NCI-H1092 (cell line): ENCODE measurements at places on chromosomes 12 and 14.
A peak's percentile ranks its signal among the peaks of the same experiment; 100 is the strongest.

- no peak for DNase-seq
Observed at GRCh38 chr12:118060301-118061010, 523 bp downstream of the WSB2 start.

DNA sequence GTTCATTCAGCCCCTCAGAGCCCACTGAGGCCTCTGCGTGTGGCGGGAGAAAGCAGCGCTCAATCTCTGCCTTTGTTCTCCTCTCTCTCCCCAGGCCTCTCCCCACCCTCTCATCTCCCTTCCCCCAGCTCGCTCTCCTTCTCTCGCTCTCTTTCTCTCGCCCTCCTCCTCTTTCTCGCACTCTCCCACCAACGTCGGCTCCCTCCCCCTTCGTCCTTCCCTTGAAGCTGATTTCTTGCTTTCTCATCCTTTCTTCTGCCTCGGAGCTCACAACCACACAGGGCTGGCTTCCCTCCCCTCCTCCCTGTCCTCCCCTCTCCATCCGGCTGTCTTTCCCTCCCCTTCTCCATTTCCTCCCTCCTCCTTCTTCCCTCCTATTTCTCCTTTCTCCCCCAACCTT is 96.4 kb downstream of the LRRC74A start:
- no peak for DNase-seq

- no peak for DNase-seq
Observed at GRCh38 chr12:82964446-82964845, 277.7 kb downstream of the TMTC2 start.

- no peak for DNase-seq
Observed at GRCh38 chr12:105296116-105297089, 34.1 kb upstream of the C12orf75 start.

- no peak for DNase-seq
Observed at GRCh38 chr12:14264316-14264715, 101.2 kb upstream of the ATF7IP start.

DNA sequence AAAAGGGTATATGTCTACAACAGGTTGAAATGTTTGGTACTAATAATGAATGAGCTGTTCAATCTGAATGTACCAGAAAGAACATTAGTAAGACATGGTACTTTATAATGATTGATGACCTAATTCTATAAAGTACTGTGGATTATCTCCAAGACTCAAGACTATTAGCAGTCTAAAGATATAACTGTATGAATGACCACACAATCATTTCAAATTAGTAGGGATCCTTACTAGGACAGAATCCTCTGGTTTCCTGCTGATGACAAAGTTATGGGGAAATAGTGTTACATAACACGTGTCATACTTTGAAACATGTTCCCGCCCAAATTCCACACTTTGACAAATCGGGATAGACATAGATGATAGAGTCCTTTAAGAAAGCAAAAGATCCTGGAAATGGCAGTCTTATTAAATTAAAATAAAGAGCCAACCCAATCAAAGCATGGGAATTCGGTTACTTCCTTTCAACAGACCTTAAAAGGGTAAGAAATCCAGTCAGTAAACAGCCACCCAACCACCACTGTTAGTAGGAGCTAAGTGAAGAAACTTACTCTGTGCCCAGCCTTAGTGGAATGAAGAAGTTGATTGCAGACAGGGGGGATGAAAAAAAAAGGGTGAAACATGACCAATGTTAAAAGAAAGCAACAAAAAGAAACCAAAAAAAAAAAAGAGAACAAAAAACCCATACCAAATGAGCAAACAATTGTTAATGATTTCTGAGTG is 2.8 kb downstream of the VPS29 start:
- no peak for DNase-seq

- no peak for DNase-seq
Observed at GRCh38 chr12:53208877-53209463, 1.9 kb upstream of the ITGB7 start.

DNA sequence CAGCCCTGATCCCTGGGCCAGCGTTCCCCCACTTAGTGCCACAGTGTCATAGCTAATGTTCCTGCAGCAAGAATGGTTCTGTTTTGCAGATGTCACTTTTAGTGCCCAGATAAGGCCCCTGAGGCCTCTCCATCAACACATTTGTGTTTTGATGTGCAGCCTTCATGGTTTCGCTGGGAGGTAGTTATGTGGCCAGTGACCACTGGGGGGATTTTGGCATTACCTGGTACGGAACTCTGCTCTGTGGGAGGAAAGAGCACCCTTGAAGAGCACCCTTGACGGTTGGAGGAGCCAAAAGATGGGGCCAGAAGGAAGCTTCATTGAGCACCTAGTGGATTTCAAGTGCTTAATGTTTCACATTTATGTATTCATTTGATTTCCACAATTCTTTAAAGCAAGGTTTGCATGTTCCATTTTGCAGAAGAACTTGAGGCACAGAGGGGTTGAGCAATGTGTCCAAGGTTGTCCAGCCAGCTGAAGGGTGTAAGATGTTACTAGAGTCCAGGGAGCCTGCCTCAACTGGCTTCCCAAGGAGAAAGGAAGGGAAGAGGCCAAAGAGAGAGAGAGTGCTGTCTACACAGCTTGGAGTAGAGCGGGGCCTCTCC is 13.0 kb downstream of the SERPINA11 start:
- DNase-seq: no peak

GRCh38 chr12:124707316-124707715 is 139.9 kb upstream of the NCOR2 start:
- DNase-seq: no peak

DNA sequence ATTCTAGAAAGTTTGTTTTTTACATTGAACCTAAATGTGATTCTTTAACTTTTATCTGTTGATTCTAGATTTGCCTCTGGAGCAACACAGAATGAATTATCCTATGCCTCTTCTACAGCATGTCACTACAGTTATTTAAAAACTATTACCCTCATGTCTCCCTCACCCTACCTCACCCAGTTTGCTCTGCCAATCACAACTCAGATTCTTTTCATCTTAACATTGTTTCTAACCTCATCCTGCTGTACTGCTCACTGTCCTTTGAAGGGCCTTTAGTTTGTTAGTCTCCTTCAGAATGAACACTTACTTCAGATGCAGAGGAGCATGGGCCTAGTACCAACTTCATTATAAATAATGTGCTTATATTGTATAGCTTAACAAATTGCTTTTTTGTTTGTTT is 21.5 kb downstream of the YLPM1 start:
- DNase-seq: no peak

DNA sequence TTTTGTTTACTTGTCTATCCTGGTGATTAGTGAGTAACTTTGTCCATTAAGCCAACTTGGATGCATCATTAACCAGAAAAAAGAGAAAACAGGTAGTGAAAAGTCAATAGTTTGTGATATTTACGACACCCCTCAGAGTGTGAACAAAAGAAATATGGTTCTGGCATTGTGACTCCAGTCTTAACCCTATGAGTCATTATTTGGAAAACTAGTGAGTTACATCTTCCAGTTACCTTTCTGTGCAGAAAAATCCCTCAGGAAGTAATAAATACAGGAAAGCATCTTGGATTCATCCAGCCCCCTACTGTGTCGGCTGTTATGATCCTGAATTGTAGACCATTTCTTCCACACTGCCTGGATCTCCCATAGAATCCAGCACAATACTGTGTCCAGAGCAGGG is 379.1 kb downstream of the GALC start:
- no peak for DNase-seq

- no peak for DNase-seq
Observed at GRCh38 chr14:39230416-39231035, 3.2 kb upstream of the MIA2 start.

- DNase-seq: no peak
Observed at GRCh38 chr14:31935391-31935790, 141.7 kb upstream of the ARHGAP5 start.

GRCh38 chr14:52042371-52043289 is 26.2 kb downstream of the NID2 start:
- no peak for DNase-seq

DNA sequence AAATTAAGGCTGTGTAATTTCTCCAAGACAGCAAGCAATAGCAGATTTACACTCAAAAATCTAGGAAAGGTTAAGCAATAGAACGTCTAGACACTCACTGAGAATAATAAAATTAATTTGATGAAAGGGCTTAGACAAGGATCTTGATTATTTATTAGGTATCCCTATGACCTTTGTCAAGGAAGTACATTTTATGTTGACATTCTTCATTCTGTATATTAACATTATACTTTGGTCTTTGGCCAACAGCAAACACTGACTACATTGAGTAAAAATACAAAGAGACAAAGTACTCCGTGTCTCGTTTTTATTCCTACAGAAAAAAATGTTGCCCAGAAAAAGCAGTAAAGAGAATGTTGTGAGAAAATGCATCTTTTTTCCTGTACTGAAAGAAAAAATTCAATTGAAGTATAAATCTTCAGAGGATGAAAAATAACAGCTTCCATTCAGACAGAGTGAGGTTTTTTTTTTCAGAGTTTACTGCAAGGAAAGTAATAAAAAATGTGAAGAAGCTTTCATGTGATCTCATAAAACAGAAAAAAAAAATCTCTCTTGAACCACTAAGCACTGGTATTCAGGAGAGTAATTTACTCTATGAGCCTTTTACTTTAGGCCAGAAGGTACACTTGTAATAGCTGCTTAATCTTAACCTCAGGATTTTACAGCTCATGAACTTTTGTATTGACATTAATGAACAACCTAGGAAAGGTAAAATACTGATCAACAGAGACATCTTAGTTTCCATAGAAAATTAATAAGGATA is 605.0 kb downstream of the FSCB start:
- DNase-seq: no peak

GRCh38 chr14:53183611-53184010 is 30.5 kb upstream of the DDHD1 start:
- DNase-seq: no peak

GRCh38 chr12:72502546-72502945 is 230.4 kb downstream of the TRHDE start:
- no peak for DNase-seq

- DNase-seq: no peak
Observed at GRCh38 chr14:91361233-91361811, 56.3 kb downstream of the CCDC88C start.

DNA sequence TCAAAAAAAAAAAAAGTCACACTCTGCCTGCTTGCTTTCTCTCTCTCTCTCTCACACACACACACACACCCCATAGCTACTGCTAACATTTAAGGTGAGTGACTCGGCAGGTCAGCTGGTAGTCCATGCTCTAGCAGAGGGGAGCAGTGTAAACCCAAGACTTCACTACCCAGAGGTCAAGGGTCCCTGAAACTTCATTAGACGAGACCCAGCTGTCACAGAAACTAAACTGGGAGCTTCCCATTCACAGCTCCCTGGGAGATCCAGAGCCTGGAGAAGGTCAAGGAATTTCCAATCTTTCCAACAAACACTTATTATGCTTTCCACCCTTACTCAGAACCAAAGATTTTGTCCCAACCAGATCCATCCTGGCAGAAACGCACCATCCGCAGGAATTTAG is 33.2 kb downstream of the CKAP4 start:
- DNase-seq: no peak

- DNase-seq: peak; percentile 67
Observed at GRCh38 chr14:82385048-82385447, 851.4 kb upstream of the SEL1L start.

GRCh38 chr12:122362755-122363154 is 59.7 kb downstream of the CLIP1 start:
- DNase-seq: no peak

GRCh38 chr12:25771476-25771875 is 187.0 kb upstream of the RASSF8 start:
- DNase-seq: no peak

GRCh38 chr14:85824526-85824925 is 294.6 kb downstream of the FLRT2 start:
- peak; percentile 59 for DNase-seq

- no peak for DNase-seq
Observed at GRCh38 chr14:83780321-83780720, 1749.6 kb upstream of the FLRT2 start.

- DNase-seq: no peak
Observed at GRCh38 chr12:111105294-111105693, 184.9 kb upstream of the MYL2 start.

- no peak for DNase-seq
Observed at GRCh38 chr12:44584625-44585024, 291.5 kb downstream of the NELL2 start.

DNA sequence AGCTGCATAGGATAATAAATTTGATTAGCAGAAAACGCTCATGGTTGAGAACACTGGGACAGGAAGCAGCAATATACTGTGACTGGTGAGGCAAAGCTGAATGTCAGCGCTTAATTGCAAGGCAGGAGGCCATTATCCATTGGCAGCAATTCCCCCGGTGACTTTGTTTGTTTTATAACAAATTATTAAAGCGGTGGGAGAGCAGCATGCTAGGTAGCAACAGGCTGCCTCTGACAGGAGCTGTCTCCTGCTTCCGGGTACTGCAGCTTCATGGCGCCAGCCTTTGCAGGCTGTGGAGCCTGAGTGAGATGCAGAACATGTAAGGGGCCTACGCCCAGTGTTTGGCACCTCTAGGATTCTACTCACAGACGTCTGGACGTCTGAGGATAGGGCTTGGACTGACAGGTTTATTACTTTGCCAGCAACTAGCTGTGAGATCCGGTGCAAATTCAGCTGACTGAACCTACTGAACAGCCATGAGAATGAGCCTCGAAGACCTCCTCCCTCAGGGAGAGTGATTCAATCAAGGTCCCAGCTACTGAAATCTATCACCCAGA is 82.1 kb upstream of the SSTR1 start:
- DNase-seq: peak; percentile 89

DNA sequence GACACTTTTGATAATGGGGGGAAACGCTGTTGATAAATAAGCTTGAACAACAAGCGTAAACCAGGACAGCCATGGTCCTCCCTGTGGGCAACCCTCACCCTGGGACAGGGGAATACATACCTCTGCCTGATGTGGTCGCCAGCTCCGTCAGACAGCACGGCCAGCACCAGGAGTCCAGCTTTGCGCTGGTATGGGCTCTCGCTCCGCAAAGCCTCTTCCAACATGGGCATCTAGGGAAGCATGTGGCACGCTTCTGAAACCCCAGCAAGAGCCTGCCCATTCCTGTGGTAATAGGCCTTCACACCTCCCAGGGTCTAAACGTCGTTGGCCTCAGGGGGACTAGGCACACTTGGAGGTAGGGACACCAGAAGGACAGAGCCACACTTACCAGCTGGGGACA is 2.9 kb downstream of the IPO4 start:
- no peak for DNase-seq

DNA sequence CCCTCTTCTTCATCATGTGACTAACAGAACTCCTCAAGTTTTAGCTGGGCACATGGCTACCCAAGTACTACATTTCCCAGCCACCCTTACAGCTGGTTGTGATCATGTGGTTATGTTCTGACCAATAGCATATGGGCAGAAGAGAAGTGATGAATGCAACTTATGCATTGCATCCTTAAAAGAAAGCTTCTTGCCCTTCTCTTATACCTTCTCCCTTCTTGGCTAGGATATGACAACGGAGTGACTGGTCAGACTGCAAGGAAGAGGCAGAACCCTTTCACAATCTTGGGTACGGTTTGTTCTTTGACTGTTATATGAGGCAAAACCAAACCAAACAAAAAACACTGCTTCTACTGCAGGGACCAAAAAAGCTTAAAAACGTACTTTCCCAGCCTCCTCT is 66.5 kb upstream of the MAX start:
- DNase-seq: no peak

DNA sequence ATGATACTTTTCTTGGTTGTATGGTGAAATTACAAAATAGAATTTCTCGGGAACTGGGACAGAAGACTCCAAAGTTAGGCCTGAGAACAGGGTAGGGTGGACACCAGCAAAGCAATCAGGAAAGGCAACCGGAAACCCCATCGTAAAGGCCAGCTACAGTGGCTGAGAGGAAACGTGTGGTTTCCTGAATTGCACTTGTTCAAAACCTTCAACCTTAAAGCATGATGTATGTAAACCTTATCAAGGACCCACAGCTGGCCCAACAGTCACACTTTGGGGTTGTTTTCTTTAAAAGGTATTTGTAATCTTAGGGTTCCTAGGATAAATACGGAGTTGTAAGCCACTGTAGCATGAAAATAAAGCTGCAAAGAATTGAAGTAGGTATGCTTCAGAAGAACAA is 2.2 kb upstream of the PTGDR start:
- no peak for DNase-seq
